HS-5 (cell line): ENCODE measurements at places on chromosomes 11 and 22.

DNA sequence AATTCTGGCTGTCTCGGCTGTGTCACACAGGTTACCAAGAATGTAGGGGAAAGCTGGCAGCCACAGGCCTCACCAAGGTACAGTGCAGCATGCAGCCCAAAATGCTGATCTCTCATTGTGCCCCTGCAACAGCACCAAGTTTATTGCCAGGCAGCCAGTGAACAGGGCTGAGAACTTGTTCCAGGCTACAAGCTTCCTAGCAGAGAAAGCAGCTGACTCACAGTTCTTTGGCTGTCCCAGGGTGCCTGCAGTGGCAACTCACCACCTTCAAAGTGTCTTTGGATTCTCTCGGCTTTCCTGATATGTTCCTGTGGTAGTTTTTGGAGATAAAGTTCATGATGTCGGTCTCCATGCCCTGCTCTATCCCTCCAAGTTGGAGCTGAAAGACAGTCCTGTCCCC, 719.1 kb upstream of the ANO3 start:
- DNase-seq: no peak

DNA sequence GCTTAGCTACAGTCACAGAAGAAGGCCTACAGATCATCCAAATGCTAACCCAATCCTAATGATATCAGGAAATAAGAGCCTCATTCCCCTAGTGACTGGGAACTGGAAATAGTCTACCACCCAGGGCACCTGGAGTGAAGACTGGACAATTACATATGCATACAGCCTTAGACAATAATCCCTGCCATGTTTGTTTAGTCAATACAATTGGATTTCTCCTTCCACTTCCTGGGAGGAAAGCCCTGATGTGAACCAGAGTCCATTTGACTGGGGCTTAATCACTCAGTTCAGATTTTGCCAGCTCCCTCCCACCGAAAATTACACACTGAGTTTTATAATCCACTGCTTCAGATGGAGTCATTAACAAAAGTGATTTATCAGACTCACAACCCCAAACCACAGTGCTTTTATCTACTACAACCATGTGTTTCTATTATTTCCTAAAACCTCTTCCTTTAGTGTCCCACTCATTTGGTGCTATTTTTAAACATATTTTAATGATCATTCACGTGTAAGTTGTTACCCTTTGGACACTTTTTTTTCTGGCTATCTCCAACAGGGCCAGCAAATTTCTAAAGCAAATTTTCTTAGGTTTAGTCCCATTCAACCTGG, 29.9 kb downstream of the CWF19L2 start:
- DNase-seq: no peak

DNA sequence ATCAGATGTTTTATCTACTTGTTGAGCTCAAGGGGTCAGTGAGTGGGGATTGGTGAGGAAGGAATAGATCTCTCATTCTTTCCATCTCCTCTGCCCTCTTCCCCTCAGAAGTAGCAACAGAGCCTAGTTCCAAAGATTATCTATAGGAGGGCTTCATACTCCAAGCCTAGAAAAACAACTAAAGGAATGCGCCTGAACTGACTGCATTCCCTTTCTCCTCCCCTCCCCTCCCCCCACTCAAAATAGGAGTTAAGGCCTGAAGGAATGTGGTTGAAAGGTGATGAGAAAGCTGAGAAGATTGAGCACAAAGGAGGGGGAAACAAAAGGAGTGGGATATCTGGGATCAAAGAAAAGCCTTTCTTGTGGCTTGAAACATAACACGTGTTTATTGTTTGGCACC, 10.5 kb downstream of the EMSY start:
- DNase-seq: no peak

- no peak for DNase-seq
Measured at GRCh38 chr22:45651931-45652528, 19.6 kb upstream of the ATXN10 start.

- no peak for DNase-seq
Measured at GRCh38 chr11:70908223-70908622, 344.2 kb downstream of the SHANK2 start.

- DNase-seq: no peak
Measured at GRCh38 chr11:67177399-67178281, 58.6 kb downstream of the KDM2A start.

- peak; percentile 9 for DNase-seq
Measured at GRCh38 chr11:78228467-78228866, 39.7 kb downstream of the USP35 start.

DNA sequence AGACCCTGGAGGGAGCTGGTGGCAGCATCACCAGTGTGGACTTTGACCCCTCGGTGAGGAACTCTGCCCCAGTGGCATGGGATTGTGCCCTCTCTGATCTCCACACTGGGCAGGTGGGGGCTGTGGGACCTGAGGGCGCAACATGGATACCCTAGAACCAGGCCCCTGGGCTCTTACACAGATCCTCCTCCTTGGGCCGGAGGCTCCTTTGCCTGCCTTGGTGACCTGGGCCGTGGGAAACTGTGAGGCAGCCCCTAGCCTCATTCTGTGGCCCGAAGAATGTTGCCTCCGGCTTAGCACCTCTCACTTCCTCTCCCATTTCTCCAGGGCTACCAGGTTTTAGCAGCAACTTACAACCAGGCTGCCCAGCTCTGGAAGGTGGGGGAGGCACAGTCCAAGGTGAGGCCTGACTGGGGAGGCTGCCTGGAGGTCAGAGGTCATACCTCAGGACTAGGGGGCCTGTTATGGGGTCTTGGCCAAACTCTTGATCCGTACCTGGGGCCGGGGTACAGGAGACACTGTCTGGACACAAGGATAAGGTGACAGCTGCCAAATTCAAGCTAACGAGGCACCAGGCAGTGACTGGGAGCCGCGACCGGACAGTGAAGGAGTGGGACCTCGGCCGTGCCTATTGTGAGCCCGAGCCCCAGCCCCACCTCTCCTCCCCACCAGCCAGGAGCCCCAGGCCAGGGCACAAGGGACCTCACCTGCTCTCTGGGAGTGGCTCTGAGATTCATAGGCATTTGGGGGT, 12.2 kb downstream of the ATG16L2 start:
- DNase-seq: no peak

DNA sequence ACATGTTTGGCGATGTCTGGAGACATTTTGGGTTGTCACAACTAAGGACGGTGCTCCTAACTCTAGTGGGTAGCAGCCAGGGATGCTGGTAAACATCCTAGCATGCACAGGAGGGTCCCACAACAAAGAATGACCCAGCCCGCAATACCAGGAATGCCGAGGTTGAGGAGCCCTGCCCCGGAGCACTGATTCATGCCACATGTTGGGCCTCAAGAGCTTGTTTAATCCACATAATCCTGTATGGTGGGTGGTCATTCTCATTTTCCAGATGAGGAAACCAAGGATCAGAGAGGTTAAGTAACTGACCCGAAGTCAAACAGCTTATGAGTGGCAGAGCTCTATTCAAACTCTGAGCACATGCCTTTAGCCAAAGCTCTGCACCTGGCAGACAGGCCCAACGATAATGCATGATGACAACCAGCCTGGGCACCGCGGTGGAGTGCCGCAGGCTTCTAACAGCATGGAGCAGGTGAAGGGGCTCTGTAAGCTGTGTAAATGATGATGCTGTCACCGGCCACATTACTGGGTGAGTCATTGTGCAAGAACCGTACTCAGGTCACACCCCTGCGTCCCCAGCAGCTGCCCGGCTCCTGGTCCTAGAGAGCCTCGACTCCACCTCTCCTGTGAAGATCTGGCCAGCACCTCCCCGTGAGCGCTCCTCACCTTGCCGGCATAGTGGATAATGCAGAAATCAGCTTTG, 58.6 kb downstream of the APOL1 start:
- DNase-seq: no peak

DNA sequence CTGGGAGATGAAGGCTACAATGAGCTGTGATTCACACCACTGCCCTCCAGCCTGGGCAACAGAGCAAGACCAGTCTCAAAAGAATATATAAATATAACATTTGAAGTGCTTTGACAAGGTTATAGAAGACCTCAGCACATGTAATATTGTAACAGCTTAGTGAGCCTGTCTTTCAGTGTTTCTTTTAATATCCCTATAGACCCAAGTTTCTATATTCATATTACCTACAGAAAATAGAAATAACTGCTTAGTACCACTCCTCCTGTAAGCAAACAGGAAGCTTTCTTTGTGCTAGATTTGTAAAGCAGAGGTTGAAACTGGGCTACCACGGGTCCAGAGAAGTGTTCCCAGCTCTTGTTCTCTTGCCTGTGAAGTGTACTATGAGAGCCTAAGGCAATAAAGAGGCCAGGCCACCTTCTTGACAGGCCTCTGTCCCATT, 68.2 kb downstream of the PPP2R1B start:
- no peak for DNase-seq

DNA sequence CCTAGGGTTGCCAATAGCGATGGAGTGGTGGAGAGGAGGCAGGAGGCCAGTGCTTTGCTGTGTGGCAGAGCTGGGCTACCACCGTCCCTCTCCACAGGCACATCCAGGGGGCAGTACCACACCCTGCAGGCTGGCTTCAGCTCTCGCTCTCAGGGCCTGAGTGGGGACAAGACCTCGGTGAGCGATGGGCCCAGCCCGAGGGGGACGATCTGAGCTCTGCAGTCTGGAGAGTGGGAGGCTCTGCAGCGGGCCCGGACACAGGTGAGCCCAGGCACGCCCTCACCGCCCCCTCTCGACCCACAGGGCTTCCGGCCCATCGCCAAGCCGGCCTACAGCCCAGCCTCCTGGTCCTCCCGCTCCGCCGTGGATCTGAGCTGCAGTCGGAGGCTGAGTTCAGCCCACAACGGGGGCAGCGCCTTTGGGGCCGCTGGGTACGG, 2.5 kb downstream of the PKP3 start:
- DNase-seq: no peak

GRCh38 chr11:126026579-126026978, 36.1 kb downstream of the CDON start:
- no peak for DNase-seq

GRCh38 chr22:45562537-45563361, 60.1 kb downstream of the FBLN1 start:
- DNase-seq: no peak

DNA sequence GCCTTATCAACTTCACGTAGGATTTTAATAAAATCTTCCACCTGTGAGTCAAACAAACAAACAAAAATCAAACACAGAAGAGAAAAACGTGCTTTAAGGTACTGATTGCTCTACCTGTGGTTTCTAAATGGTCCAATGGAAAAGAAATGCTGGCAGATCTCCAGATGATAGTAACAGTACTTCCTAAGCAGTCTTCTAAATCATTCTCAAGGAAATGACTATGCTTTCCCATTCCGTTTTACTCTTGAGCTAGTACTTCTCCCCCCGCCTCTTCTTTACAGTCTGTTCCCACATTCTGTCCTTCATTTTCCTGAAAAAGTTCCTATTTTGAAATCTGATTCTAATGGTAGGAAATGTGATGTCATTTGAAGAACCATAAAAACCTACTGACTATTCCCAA, 25.4 kb downstream of the SAAL1 start:
- no peak for DNase-seq

DNA sequence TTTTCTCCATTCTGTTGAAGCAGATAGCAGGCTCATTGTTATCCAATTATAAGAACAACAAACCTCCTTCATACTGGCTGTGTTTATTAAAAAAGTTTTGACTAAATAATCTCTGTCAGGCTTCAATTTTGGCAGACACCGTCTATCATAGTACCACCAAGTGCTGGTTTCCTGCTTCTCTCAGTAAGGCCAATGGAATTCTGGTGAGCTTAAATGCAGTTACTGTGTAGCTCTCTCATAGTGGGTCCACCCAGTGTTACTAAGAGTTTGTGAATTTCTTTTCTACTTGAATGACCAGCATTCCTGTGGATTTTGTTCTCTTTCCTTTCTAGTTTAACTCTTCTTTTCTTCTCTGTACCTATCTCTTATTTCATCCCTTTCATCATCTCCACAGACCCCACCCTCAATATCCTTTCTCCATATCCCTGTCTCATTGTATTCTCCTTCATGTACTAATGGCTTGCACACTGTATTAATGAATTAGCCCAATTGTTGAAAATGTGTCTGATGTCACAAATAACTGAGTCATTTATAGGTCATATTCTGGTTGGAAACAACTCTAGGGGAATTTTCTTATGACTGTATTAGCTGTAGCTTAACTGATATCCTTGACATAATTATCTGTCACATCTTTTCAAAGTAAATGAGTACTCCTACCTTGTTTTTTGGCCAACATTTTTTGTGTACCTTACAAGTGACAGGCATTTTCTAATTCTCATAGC, 372.1 kb downstream of the FAT3 start:
- DNase-seq: peak; percentile 15

- no peak for DNase-seq
Measured at GRCh38 chr11:130249371-130249770, 65.3 kb downstream of the ZBTB44 start.

GRCh38 chr11:123255909-123256308, 60.9 kb upstream of the CLMP start:
- DNase-seq: no peak

DNA sequence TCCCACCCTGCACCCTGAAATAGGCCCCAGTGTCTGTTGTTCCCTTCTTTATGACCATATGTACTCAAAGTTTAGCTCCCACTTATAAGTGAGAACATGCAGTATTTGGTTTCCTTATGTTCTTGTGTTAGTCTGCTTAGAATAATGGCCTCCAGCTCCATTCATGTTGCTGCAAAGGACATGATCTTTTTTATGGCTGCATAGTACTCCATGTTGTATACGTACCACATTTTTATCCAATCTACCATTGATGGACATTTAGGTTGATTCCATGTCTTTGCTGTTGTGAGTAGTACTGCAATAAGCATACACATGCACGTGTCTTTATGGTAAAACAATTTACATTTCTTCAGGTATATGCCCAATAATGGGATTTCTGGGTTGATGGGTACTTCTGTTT, 59.4 kb upstream of the ANGPTL5 start:
- DNase-seq: no peak

DNA sequence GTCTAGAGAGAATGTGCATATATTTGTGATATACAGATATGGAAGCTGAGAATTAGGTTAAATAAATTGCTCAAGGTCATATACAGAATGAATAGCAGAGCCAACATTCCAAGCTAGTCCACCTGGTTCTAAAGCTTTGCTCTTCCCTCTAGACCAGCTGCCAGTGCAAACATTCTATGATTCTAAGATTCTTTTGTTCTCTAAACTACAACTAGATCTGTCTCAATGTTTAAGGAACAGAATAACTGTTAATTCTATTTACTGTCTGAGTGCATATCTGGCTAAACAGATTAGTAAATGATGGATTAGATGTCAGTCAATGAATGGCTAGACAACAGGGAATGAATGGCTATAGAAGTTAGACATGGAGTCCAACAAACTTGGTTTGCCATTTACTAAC, 19.6 kb downstream of the KCNE3 start:
- DNase-seq: no peak
